ENCODE measurements at places on chromosomes 6 and 20.

DNA sequence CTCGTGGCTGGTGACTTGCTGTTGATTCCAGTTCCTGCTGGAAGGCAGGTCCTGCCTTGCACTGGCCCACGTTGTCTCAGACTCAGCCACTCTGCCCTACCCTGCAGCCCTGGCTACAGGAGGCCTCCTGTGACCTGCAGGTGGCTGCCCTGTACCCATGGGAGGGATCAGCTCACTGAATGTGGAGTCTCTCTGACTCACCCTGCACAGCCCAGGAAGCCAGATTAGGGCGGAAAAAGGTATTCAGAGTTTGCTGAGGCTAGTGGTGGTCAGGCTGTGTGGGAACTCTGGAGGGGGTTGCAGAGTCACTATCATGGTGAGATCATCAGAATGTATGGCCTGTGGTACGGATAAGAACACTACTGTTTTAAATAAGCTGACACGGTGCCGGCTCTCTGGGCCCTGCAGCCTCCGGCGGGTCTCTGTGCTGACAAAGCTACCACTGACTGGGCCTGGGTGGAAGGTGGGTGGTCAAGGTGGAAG, 24.7 kb upstream of the PYGB start:
- DNase-seq = no peak

DNA sequence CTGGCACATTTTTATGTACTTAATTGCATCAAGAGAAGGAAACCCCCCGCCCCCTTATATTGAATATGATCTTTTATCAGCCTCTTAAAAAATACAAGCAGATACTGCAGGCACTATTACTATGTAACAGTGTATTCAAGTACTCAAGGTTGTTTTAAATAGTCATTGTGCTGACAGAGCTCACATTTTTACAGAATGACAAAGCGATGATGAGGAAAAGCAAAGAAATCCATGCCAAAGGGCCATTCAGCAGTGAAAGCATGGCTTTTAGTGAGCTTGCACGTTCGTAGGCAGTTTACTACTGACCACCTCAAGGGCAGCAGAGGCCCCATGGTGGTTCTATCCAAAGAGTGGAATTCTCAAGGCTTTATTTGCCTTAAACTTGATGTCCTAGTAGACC, 146.8 kb downstream of the RPS12 start:
- DNase-seq = peak; percentile 17

GRCh38 chr20:50930139-50930975, 880 bp downstream of the ADNP start:
- no peak for DNase-seq

DNA sequence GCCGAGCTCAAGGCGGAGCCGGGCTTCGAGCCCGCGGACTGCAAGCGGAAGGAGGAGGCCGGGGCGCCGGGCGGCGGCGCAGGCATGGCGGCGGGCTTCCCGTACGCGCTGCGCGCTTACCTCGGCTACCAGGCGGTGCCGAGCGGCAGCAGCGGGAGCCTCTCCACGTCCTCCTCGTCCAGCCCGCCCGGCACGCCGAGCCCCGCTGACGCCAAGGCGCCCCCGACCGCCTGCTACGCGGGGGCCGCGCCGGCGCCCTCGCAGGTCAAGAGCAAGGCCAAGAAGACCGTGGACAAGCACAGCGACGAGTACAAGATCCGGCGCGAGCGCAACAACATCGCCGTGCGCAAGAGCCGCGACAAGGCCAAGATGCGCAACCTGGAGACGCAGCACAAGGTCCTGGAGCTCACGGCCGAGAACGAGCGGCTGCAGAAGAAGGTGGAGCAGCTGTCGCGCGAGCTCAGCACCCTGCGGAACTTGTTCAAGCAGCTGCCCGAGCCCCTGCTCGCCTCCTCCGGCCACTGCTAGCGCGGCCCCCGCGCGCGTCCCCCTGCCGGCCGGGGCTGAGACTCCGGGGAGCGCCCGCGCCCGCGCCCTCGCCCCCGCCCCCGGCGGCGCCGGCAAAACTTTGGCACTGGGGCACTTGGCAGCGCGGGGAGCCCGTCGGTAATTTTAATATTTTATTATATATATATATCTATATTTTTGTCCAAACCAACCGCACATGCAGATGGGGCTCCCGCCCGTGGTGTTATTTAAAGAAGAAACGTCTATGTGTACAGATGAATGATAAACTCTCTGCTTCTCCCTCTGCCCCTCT, 1.1 kb downstream of the CEBPB start:
- no peak for DNase-seq

- DNase-seq = peak; percentile 77
Observed at GRCh38 chr6:10886691-10887502, at the start of gene SYCP2L. TSS of gene SYCP2L (plus strand) at chr6:10887052. CDS start at chr6:10887127, 75 bp downstream.

DNA sequence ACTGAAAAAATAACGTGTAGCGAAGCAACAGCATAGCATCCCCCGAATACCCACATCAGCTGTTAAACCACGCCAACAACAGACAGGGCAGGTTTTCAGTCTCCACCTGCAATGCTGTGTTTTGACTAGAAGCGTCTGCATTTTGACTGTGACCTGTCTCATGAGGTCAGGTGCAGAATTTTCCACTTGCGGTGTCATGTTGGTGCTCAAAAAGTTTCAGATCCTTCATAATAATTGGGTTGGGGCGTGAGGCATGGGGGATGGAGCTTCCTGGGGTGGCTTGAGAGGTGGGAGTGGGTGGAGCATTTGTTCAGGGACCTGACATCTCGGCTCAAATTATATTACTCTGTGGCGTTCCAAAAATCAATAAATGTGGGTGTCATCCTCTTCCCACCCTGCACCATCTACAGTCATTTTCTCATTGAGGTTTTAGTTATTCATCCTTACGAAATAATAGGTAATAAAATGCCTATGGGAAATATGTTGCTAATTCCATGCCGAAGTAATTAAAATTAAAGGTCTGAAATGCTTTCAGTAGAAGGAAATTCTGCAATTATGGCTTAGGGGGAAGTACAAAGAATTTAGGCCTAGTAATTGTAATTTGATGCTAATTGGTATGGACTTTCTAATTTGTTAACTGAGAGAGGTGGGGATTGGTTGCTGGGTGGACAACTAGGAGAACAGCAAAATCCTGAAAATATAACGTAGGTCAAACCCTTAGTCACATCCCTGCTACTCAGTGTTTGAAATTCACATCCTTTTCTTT, 81.0 kb downstream of the TIAM2 start:
- DNase-seq = no peak

GRCh38 chr6:140360651-140361050, 986.2 kb upstream of the CITED2 start:
- peak; percentile 83 for DNase-seq

- no peak for DNase-seq
Observed at GRCh38 chr6:142907544-142907943, 37.4 kb downstream of the HIVEP2 start.

- no peak for DNase-seq
Observed at GRCh38 chr6:35543459-35544193, 30.9 kb upstream of the TULP1 start.

GRCh38 chr6:26420688-26421171, 18.7 kb downstream of the BTN3A1 start:
- DNase-seq = no peak

Measured in NCI-H524 treated with DMSO at 0.1 percent for 48 hours (cell line).